Stimulated activated CD4-positive, alpha-beta T cell treated with anti-CD3 and anti-CD28 coated beads, Interleukin-4, amount 100 ng/mL, for 24 hours (primary cell): ENCODE measurements at places on chromosomes 12 and 14.

- no peak for DNase-seq
Measured at GRCh38 chr12:29771786-29772185, 12.0 kb downstream of the TMTC1 start.

DNA sequence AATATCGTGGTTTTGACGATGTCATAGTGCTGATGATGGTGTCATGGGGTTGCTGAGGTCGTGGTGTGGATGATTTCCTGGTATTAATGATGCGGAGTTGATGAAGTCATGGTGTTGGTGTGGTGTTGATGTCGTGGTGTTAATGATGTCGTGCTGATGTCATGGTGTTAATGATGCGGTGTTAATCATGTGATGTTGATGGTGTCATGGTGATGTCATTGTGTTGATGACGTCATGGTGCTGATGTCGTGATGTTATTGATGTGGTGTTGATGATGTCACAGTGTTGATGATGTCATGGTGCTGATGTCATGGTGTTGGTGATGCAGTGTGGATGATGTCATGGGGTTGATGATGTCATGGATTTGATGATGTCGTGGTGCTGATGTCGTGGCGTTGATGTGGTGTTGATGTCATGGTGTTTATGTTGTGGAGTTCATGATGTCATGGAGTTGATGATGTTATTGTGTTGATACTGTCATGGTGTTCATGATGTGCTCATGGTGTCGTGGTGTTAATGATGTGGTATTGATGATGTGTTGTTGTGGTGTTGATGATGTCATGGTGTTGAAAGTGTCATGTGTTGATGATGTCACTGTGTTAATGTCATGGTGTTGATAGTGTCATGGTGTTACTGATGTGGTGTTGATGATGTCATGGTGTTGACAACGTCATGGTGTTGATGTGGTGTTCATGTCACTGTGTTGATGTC, 48.5 kb upstream of the RIMBP2 start:
- peak; percentile 20 for DNase-seq

DNA sequence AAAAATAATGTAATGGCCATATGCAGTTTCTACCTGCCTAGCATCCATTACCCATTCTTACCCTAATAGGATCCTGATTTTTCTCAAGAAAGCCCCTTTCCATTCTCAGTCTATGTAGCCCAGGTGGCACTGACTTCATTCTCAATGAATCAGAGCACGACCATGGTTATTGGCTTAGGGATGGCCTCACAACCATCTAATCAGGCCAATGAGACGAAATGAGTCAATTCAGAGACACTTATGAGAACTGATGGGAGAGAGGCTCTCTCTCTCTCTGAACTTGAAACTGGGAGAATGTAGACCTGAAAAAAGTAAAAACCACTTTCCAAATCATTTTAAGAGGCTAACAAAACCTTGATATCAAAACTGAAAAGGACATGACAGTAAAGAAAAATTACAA, 45.3 kb upstream of the OXA1L start:
- no peak for DNase-seq

DNA sequence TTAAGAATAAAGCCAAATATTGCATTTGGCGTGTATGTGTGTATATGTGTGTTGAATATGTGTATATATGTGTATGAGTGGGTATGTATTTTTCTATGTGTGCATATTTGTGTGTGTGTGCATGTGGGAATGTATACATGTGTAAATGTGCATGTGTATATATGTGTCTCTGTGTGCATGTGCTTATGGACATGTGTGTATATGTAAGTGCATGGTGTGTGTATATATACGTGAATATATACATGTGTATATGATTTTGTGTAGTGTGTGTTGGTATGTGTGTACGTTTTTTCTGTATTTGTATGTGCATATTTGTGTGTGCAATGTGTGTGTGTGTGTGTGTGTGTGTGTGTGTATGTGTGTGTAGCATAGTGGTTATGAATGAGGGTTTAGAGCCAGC, 1021.0 kb downstream of the AACS start:
- no peak for DNase-seq

DNA sequence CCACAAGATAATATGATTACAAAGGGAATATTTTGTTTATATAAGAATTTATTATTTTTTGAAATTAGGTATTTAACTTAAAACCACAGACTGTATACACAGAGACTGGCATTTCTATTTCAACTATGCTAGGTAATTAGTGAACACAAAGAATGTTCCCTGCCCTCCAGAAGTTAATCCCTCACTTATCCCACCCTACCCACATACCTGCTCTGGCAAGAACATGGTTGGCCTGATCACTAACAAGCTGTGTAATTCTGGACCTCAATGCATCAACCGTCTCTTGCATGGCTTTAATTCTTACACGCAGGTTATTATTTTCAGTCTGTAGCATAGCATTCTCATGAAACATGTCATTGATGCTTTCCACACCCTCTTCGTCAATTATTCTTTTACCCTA, 85.9 kb downstream of the KIF21A start:
- DNase-seq, result no peak

- DNase-seq, result no peak
Measured at GRCh38 chr12:31887109-31887811, 72.0 kb upstream of the RESF1 start.

- DNase-seq, result no peak
Measured at GRCh38 chr12:132390287-132391076, 61.1 kb upstream of the GALNT9 start.

- no peak for DNase-seq
Measured at GRCh38 chr14:24921903-24922302, 128.0 kb downstream of the STXBP6 start.

DNA sequence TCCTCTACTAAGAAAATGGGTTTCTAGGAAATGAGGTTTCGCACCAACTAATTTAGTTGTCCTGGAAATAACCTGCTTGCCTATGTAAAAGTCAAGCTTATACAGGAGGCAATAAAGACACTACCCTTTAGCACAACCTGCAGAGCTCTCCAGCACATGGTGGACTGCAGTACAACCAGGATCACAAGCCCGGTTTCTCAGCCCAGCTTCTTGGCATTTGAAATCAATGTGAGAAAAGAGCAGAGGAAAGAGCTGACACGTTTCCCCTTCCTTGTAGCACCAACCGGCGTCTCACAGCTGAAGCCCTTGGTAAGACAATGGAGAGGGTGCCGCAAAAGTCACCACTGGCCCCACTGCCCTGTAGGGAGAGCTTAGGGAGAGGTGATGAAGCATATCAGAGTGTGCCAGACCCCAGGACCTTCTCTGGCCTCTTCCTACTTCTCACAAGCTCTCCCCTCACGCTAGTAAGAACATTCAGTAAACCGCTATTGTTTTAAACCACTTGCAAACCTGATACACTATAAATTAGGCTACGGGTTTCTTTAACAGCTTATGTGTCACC, 8.6 kb downstream of the SPTLC2 start:
- DNase-seq, result no peak

DNA sequence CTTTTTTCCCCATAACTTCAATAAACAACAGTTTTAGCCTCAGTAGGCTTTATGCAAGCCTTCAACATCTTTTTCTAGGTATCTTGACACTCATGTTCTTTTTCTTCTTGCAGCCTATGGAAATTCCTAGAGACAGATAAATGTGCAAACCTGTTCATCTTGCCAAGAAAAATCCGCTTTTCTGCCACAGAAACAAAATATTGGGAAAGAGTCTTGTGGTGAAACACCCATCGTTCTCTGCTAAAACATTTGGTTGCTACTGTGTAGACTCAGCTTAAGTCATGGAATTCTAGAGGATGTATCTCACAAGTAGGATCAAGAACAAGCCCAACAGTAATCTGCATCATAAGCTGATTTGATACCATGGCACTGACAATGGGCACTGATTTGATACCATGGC, 295.9 kb downstream of the ZFP36L1 start:
- no peak for DNase-seq

GRCh38 chr12:55874443-55874842, 31.7 kb upstream of the MMP19 start:
- no peak for DNase-seq

DNA sequence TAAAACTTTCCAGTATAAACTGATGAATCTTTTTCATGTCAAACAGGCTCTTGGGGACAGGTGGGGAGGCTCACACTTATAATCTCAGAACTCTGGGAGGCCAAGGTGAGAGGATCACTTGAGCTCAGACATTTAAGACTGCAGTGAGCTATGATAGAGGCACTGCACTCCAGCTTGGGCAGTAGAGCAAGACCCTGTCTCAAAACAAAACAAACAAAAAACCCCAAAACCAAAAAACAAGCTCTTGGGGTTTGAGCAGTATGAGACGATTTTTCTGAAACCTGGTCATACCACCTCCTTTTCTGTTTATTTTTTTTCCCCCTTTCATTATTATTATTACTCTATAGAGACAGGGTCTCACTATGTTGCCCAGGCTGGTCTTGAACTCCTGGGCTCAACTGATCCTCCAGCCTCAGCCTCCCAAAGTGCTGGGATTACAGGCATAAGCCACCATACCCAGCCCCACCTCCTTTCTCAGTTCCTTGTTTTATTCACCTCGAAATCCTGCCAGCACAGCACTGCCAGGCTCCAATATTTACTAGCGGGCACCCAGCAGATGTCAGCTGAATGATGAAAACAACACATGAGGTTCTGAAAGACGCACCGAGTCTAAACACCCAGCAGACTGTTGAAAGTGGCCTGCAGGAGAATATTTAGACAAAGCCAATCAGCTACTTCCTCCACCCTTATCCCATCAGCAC, 19.5 kb upstream of the CDK17 start:
- no peak for DNase-seq

GRCh38 chr14:84885061-84885460, 644.9 kb upstream of the FLRT2 start:
- DNase-seq, result no peak

GRCh38 chr14:101184104-101184455, 280.6 kb upstream of the RTL1 start:
- no peak for DNase-seq

DNA sequence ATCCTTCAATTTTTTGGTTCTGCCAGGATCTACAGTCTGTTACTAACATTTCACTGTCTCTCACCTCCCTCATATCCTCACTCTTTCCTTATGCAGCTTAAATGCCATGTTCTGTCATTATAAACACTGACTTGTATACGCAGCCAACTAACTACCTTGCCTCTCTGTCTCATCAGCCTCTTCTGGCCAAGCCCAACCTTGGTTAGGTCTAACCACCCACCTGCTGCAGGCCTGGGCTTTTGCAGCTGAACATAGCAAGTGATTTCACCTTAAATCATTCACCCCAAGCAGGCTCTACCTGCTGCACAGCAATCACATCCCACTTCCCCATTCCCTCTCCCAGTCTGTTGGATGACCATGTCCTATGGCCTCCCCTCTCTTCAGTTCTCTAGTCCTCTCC, 91.5 kb downstream of the GTF2A1 start:
- DNase-seq, result no peak

DNA sequence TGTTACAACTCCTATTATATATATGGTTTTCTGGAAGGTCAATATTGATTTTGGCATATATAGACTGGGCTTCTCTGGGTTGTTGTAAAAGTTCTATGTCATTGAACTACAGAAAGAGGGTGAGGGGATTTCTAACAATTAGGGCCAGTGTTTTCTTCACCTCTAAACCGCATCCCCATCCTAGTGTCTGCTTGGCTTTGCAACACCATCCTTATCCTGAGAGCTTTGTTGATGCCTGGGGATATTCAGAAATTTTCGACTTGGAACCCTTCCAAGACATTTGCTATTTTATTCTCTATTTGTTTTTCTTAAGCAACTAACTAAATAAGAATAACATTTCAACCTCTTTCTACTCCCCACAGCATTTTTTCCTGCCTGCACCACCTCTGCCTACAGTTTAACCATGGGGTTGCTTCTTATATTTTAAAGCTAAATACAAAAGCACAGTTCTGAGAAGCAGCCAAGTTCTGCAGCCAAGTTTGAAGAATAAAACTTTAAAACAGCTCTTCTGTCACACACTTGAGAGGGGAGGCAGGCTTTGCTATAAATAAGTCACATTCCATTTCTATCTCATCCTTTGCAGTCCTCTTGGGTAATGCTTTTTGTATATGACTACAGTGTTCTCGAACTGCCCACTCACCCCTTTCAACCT, 53.4 kb downstream of the RGS6 start:
- DNase-seq, result no peak

DNA sequence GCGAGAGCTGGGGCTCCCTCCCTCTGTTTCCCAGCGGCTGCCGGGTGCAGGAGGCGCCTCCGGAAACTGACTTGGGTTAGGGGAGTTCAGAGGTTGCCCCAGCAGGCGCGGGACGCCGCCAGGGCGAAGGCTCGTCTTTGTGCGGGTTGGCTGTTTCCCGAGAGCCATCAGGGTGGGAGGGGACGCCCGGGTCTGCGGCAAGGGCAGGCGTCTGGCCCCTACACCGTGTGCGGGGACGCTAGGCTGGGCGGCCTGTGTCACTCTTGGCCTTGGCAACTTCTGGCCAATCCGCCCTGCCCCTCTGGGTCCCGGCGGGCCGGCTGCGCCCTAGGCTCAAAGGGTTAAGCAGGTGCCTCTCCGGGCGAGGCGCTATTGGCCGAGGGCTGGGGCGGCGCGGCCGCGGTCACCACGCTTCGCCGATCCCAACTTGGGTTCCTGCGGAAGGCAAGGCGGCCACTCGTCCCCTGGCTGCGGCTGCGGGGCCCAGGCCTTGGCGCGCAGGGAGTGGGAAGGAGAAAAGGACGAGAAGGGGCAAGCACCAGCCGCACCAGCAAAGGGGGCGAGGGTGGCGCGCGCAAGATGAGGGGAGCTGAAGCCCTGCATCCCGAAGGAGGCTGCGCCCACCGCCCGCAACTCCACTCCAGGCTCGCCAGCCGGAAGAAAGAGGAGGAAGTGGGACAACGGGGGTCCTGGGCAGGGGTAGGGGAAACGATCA, 5.6 kb upstream of the NPAS3 start:
- no peak for DNase-seq

DNA sequence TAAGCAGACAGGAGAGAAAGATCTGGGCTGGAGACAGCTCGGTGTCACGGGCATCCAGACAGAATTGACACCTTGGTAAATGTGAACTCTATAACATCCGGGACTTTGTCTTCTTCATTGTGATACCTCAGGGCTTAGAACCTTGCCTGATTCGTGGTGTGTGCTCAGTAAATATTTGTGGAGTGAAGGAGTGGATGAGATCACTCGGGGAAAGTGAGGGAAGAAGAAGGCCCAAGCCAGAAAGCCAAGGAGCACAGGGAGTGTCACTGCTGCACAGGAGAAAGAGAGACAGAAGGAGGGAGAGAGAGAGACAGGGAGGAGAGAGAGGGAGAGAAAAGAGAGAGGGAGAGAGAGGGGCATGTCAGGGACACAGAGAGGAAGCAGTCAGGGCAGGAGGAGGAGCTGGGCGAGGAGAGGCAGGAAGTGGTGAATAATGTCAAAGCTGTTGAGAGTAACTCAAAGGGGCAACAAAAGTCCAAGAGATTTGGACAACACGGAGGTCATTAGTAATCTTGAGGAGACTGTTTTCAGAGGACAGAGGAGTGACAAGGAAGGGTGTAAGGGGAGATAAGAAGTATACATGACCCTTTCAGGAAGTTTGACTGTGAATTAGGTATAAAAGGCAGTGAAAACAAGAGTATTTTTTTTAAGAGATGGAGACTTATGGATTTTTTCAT, 141.6 kb upstream of the MAX start:
- no peak for DNase-seq

GRCh38 chr12:59113831-59114615, 193.7 kb upstream of the LRIG3 start:
- peak; percentile 13 for DNase-seq

- DNase-seq, result no peak
Measured at GRCh38 chr14:81509321-81509720, 24.3 kb downstream of the SEL1L start.
